ENCODE measurements at places on chromosomes 13 and 19.
A peak's percentile ranks its signal among the peaks of the same experiment; 100 is the strongest.

- DNase-seq = no peak
Observed at GRCh38 chr19:7529246-7529600, 6.3 kb upstream of the PNPLA6 start.

GRCh38 chr13:63460462-63461090 is 2044.9 kb upstream of the PCDH20 start:
- no peak for DNase-seq

GRCh38 chr13:113063091-113063491 is 42.5 kb upstream of the F7 start:
- no peak for DNase-seq

GRCh38 chr19:57026476-57026875 is 93.3 kb upstream of the USP29 start:
- DNase-seq = no peak

GRCh38 chr13:39563470-39563735 is 39.6 kb downstream of the LHFPL6 start:
- DNase-seq = no peak

- no peak for DNase-seq
Observed at GRCh38 chr13:44989941-44990340, 603 bp downstream of the GPALPP1 start.

- DNase-seq = peak; percentile 67
Observed at GRCh38 chr13:30735025-30735871, at the start of gene ALOX5AP. Gene ALOX5AP, plus strand, starts transcription at chr13:30735543. Its CDS starts 63 bp downstream, at chr13:30735606.

- peak; percentile 75 for DNase-seq
Observed at GRCh38 chr19:18278521-18279265, 2.7 kb downstream of the JUND start.

DNA sequence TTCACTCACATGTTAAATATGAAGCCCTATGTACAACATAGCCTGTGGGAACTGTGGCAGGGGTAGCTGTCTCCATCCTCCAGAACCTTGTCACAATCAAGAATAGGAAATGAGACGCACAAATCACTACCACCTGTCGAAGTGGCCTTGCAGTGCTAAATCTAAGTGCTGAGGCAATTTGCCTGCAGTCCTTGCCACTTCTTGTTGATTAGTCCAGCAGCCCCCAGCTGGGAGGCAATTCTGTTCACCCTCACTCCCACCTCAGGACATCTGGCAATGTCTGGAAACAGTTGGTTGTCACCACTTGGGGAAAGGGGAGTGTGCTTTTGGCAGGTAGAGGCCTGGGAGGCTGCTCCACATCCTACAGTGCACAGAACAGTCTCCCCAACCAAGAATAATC is 10.7 kb downstream of the RFX2 start:
- no peak for DNase-seq

- DNase-seq = no peak
Observed at GRCh38 chr13:94196413-94196812, 283.1 kb downstream of the DCT start.

- no peak for DNase-seq
Observed at GRCh38 chr13:87942205-87942604, 271.0 kb downstream of the SLITRK5 start.

GRCh38 chr13:37163641-37164265 is 58.3 kb upstream of the CSNK1A1L start:
- no peak for DNase-seq

GRCh38 chr13:67806796-67807195 is 576.7 kb upstream of the PCDH9 start:
- no peak for DNase-seq

DNA sequence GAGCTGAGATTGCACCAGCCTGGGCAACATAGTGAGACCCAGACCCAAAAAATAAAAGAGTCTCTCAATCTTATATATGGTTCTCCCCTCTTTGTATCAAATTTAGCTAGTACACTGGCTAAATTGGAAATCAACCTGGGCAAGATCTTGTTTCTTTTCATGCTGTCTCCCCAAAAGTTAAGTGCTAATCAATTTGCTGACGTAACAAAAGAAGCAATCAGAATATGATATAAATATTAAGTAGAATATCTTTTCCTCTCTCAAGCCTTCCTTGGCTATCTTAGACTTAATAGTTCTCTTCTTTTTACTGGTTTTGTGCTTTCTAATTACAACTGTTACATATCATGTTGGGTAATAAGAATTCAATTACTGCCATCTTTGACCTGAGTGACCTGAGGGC is 258.9 kb downstream of the KCNRG start:
- no peak for DNase-seq

- no peak for DNase-seq
Observed at GRCh38 chr19:29561601-29562000, 35.8 kb downstream of the VSTM2B start.

DNA sequence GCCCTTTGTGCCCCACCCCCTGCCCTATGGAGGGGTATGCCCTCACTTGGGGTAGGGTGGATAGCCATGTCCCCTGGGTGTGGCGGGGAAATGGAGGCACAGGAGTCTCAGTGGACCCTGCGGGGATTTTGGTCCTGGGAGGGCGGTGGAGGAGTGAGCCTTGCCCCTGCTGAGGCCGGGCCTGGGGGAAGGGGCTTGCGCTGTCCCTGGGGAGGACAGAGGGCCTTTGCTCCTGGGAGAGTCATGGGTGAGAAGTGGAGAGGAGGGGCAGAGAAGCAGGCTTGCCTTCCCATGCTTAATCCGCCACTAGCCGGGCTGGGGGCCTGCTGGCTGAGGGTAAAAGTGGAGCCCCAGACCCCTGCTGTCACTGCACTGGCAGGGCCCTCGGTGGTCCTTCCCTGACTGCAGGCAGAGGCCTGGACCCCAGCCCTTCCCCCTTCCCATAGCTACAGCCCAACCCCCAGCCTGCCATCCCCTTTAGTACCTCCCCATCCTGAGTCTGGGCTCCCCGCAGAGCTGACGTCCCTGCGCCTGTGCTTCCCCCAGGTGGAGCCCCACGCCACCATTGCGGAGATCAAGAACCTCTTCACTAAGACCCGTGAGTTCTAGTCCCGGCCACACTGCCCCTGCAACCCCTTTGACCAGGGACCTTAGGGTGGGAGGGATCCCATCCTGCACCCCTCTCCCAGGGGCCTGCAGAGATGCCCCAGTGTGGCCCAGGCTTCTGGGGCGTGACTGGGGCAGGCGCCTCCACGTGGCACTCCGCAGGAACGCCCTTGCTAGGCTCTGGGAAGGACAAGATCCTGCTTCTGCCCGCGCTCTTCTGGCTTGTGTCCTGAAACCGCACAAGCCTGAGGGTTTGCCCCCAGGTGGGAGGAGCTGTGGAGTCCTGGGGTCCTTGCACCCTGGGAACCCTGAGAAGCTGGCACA is 8.9 kb downstream of the NDUFB7 start:
- DNase-seq = no peak

- DNase-seq = no peak
Observed at GRCh38 chr19:11337080-11337479, 2.4 kb downstream of the RAB3D start.

DNA sequence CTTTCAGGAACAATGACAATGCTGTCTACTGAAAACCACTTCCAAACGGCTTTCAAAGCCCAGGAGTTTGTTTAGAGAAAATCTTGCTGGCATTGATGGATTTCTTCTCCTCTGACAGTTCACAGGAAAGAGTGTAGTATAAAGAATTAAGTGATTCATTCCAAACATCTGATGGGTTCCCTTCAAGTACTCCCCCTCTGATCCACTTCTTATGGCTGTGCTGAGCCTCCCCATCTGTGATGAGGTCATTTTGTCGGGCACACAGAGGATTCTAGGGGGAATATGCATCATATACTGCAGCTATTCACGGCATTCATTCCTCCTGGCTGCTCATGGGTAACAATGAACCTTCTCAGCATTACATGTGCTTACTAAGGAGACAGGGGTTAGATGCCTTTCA is 107.9 kb downstream of the RGCC start:
- DNase-seq = no peak

DNA sequence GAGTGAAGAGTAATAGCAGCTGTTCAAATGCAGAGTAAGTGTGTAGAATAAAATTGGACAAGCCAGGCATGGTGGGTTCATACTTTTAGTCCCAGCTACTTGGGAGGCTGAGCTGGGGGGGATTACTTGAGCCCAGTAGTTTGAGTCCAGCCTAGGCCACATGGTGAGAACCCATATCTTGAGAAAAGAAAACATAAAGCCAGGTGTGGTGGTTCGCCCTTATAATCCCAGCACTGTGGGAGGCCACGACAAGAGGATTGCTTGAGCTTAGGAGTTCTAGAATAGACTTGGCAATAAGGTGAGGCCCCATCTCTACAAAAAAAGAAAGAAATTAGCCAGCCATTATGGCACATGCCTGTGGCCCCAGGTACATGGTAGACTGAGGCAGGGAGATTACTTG is 1241.1 kb downstream of the UQCRFS1 start:
- DNase-seq = no peak

GRCh38 chr19:18468517-18468916 is 30.6 kb upstream of the ISYNA1 start:
- DNase-seq = no peak

GRCh38 chr13:77853703-77854102 is 64.9 kb downstream of the EDNRB start:
- no peak for DNase-seq

- DNase-seq = peak; percentile 72
Observed at GRCh38 chr13:113448885-113449692, 4.2 kb downstream of the ADPRHL1 start.

GRCh38 chr13:76231522-76232167 is 595.5 kb downstream of the LMO7 start:
- DNase-seq = no peak

DNA sequence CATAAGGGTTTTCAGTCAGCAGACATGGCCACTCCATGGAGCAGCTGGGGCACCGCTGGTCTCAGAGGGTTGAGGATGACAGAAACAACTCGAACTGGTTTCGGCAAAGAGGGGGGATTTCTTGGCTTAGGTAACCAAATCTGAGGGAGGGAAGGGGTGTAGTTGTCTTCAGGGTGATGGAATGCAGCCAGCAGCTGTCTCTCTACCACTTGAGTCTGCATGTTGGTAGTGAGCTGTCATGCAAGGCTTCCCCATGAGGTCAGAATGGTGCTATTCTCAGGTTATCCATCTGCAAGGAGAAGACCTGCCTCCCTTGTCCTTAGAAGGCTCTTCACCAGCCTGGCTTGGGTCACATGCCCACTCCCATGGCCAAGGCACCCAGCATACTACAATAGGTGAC is 55.6 kb upstream of the PEG3 start:
- DNase-seq = no peak

GRCh38 chr19:55149078-55150003 is at the start of gene TNNT1:
Gene TNNT1, minus strand, starts transcription at chr19:55149206. Its CDS starts 2,049 bp downstream, at chr19:55147157.
- DNase-seq = no peak

GRCh38 chr13:18962168-18962734 is 219.4 kb downstream of the TUBA3C start:
- DNase-seq = no peak

DNA sequence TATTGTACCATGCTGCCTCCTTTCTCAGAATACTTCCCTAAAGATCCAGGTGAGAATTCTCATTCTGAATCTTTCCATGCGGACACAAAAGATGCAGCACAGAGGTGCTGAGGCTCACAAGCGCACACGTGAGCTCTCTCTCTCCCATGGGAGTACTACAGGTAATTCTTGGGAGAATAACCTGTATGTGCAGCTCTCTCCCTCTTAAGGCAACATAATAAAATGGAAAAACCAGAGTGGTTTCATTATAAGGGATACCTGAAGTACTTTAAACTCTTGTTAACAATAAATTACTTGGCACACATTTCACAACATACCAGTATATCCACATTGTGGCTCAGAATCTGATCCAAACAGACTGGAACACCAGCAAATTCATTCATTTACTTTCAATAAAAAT is 40.4 kb downstream of the INTS6 start:
- no peak for DNase-seq

DNA sequence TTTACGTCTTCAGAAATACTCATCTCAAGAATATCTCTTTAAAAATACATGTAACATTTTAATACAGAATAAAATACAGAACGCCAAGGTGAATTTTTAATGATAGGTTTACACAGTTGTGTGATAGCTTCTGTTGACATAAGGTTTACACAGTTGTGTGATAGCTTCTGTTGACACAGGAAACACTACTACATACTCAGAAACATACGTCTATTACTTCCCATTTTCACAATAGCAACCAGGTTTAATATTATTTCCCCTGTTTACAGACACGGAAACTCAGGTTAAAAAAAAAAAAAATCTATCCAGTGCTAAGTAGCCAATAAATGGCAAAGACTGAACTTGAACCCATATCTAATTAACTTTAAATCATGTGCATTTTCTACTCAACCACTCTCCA is 571.2 kb downstream of the LIG4 start:
- no peak for DNase-seq

DNA sequence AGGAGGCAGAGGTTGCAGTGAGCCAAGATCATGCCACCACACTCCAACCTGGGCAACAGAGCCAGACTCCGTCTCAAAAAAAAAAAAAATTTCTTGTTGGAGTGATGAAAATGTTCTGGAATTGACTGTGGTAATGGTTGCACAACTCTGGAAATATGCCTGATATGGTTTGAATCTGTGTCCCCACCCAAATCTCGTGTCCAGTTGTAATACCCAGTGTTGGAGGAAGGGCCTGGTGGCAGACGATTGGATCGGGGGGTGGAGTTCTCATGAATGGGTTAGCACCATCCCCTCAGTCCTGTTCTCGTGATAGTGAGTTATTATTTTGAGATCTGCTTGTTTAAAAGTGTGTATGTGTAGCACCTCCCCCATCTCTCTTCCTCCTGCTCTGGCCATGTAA is 41.1 kb upstream of the MAP3K10 start:
- no peak for DNase-seq

DNA sequence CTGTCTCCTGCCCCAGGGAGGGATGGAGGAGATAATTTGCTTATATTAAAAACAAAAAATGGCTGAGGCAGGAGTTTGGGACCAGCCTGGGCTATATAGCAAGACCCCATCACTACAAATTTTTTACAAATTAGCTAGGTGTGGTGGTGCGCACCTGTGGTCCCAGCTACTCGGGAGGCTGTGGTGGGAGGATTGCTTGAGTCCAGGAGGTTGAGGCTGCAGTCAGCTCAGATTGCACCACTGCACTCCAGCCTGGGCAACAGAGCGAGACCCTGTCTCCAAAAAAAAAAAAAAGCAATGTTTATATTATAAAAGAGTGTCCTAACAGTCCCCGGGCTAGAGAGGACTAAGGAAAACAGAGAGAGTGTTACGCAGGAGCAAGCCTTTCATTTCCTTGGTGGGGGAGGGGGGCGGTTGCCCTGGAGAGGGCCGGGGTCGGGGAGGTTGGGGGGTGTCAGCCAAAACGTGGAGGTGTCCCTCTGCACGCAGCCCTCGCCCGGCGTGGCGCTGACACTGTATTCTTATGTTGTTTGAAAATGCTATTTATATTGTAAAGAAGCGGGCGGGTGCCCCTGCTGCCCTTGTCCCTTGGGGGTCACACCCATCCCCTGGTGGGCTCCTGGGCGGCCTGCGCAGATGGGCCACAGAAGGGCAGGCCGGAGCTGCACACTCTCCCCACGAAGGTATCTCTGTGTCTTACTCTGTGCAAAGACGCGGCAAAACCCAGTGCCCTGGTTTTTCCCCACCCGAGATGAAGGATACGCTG is 184.0 kb downstream of the KDM4B start:
- no peak for DNase-seq

All from CD4-positive, alpha-beta T cell treated with Interleukin-4 for 1 hour (primary cell).